A549 treated with ZK216348 at 1 μM for 4 hours (cell line): ENCODE measurements at places on chromosomes 5 and 9. TPM values are rescaled to one million over a fixed set of nuclear protein-coding genes. Genes with fewer than 3 reads are reported as not detected.

The PRR16 gene
- not detected in 5 replicates for total RNA-seq

The S1PR3 gene
- 49.8 to 71.1 TPM (median 63.9 TPM) in 5 replicates for total RNA-seq

The ISL1 gene
- total RNA-seq, result 0.08 TPM in 2 of 5 replicates, not detected in the others

The EMB gene
- 3.8 to 9.0 TPM (median 6.1 TPM) in 5 replicates for total RNA-seq

The APBB3 gene
- 5.6 to 8.6 TPM (median 8.0 TPM) in 5 replicates for total RNA-seq

The FOXE1 gene
- total RNA-seq, result 2.9 to 4.5 TPM (median 4.3 TPM) in 5 replicates

The PRSS3 gene
- total RNA-seq, result 9.4 to 14.7 TPM (median 12.5 TPM) in 5 replicates

The ZNF618 gene
- total RNA-seq, result 7.4 to 12.2 TPM (median 10.8 TPM) in 5 replicates

The KLF9 gene
- 1.4 to 3.5 TPM (median 2.7 TPM) in 5 replicates for total RNA-seq
